ENCODE measurements at places on chromosomes 7 and 10. TPM values are rescaled to one million over a fixed set of nuclear protein-coding genes. Genes with fewer than 3 reads are reported as not detected.

The AOAH gene
- total RNA-seq = not detected

The HK1 gene
- total RNA-seq = 134 TPM

The GBX1 gene
- total RNA-seq = not detected

The BTRC gene
- 16.4 TPM for total RNA-seq

The WEE2 gene
- total RNA-seq = not detected

The MKX gene
- not detected for total RNA-seq

The SEC23IP gene
- total RNA-seq = 64.8 TPM

The EEPD1 gene
- total RNA-seq = 0.27 TPM

The BMPER gene
- 0.50 TPM for total RNA-seq

The PSD gene
- 0.07 TPM for total RNA-seq

The CUL2 gene
- total RNA-seq = 75.2 TPM

The LIPK gene
- total RNA-seq = not detected

The GSTO2 gene
- total RNA-seq = 0.65 TPM

The RPEL1 gene
- total RNA-seq = 0.27 TPM

The STAG3 gene
- total RNA-seq = 3.3 TPM

The LIPN gene
- total RNA-seq = not detected

The ACTA2 gene
- total RNA-seq = 29.8 TPM

The UPK3BL2 gene
- total RNA-seq = 0.80 TPM

The DLX5 gene
- total RNA-seq = not detected

The GPR141 gene
- not detected for total RNA-seq

The ATG9B gene
- total RNA-seq = under 0.01 TPM

The SKIDA1 gene
- 0.72 TPM for total RNA-seq

The SMIM30 gene
- 49.1 TPM for total RNA-seq

The FAM237B gene
- not detected for total RNA-seq

The CFAP58 gene
- total RNA-seq = 0.40 TPM

The PON2 gene
- 113 TPM for total RNA-seq

The DDX50 gene
- 43.1 TPM for total RNA-seq

The MRLN gene
- total RNA-seq = not detected

The LBX1 gene
- total RNA-seq = not detected

The PLEKHS1 gene
- not detected for total RNA-seq

The PPP1R3A gene
- total RNA-seq = not detected

The CPVL gene
- total RNA-seq = not detected

The DGKB gene
- not detected for total RNA-seq

The HOXA11 gene
- not detected for total RNA-seq

The OR2A1 gene
- total RNA-seq = not detected

The CFTR gene
- total RNA-seq = not detected
